NCI-H1694 treated with DMSO at 0.1 percent for 48 hours (cell line): ENCODE measurements at places on chromosomes 2 and 18.

- DNase-seq: no peak
Measured at GRCh38 chr2:147428120-147428747, 416.6 kb upstream of the ACVR2A start.

GRCh38 chr2:550860-551567, 126.2 kb downstream of the TMEM18 start:
- no peak for DNase-seq

DNA sequence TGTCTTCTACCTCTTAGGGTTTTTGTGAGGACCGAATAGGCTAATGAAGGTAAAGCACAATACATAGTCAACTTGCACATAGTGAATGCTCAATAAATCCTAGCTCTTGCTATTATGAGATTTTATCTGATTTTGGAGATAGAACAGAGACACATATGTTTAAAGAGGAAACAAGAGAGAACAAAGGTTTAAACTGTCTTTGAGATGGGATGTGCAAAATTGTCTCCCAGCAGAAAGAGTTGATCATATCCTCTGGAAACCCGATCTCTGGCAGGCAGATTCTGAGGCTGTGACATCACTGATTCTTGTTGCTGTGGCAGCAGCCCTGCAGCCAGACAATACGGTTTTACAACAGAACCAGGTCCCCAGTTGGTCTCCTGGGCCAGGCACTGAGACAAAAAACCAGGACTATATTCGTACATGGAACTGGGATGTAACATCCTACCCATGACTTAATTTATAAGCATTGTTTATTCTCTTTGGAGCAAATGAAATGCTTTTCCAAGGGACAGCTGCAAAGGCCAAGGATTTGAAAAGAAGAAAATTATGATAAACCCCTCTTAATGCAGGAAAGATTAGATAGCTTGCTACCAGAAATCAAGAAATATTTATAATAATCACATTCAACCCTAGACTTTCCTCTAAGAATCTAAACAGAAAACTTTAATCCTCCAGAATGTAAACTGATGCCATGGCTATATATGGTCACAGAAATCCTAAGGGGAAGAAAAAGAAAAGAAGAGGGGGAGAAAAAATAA, 80.2 kb downstream of the SLC8A1 start:
- no peak for DNase-seq

GRCh38 chr18:12628706-12629702, 28.9 kb downstream of the SPIRE1 start:
- no peak for DNase-seq

DNA sequence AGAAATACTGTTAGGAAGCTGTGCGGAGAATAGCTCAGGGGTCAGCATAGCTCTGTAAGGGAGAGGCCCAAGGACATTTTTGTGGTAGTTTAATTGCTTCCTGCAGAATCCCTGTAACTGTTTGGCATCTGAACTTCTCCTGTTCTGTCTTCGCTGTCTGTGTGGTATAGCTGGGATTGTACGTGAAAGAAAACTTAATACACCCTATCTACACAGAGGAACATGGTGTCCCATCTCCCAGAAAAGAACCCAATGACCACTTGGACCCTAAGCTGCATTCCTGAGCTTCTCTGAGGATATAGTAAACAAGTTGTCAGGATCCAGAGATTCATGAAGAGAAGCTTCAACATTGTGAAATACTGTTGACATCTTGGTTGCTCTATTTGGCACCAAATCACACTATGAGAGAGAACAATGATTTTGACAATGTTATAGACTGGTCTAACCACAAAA, 81.3 kb downstream of the CDC42EP3 start:
- DNase-seq: no peak

- no peak for DNase-seq
Measured at GRCh38 chr2:68850524-68850923, 20.7 kb downstream of the BMP10 start.

DNA sequence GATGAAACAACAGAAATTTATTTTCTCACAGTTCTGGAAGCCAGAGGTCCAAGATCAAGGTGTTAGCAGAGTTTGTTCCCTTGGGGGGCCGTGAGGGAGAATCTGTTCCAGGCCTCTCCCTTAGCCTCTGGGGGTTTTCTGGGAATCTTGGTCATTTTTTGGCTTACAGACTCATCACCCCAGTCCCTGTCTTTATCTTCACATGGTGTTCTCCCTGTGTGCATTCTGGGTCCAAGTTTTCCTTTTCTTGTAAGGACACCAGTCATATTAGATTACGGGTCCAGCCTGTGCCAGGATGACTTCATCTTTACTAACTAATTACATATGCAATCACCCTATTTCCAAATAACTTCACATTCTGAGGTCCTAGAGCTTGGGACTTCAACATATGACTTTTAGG, 292.5 kb upstream of the TRIB2 start:
- no peak for DNase-seq

DNA sequence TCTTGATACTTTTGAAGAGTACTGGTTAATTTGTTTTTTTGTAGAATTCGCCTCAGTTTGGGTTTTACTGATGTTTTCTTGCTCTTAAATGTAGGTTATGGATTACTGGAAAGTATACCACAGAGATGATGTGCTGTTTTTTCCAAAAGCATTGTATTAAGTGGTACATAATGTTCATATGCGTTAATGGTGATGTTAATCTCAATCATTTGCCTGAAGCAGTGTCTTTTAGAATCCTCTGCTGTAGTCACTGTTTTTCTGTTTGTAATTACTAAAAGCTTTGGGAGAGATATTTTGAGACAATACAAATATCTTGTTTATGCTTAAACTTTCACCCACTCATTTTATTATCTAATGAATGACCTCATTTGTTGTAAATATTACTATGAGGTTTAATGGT, 163.4 kb upstream of the LRP1B start:
- no peak for DNase-seq

DNA sequence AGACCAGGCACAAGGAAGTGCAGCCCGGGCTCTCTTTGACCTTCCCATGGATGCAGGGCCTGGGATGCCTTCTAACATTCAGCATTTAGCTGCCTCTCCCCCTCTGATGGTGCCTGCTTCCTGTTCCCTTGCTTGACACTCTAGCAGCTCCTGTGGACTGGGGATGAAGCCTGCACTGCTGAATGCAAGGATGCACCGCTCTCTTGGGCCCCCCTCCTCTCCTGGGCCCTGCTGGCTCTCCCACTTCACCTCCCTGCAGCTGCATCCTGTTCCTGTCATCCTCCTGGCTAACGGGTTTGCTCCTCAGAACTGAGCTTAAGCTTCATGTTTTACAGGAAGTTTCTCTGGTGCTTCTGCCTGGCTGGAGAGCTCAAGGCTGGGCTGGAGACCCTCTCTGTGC, 254.1 kb downstream of the TSN start:
- DNase-seq: no peak

DNA sequence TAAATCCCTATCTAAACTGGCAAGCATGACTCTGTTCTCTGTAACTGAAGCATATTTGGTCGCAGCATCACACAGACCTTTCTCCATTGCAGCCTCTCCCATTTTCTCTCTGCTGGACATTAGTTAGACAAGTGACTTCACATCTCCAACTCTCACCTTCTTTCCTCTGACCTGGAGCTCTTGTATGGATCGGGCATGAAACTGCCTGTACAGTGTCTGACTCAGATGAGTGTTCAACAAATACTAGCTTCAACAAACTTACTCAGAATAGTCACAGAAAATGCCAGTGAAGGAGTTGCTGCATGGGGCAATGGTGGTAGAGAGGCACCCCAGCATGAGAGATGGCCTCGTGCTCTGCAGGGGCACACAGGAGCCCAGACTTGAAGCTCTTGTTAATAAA, 104.7 kb upstream of the COPS8 start:
- DNase-seq: no peak

DNA sequence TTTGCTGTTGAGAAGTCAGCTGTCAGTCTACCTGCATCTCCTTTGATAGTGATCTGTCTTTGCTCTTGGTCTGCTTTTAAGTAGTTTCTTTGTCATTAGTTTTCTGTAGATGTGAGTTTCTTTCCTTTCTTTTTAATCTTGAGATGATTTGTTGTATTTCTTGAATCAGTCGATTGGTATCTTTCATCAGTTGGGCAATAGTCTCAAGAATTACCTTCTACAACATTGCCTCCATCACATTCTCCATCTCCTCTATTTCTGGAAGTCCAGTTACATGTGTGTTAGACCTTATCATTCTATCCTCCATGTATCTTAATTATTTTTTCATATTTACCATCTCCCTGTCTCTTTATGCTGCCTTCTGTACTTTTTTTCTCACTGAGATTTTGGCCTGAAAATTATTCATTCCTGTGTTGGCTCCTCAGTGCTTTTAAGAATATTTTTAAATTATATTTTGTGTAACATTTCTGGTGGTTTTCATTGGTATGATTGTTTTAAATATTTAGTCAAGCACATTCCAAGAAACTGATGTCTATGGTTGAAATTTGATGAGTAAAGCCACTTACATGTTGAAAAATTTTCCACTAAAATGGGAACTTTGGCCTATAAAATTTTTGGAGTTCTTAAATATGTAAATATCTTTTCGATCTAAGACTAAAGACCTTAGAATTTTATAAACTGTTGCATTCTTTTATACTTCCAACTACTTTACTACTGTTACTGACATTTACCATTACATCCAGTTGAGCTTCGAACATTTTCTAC, 239.5 kb upstream of the MGAT5 start:
- no peak for DNase-seq

GRCh38 chr2:96491860-96492497, 13.2 kb downstream of the NEURL3 start:
- DNase-seq: no peak

DNA sequence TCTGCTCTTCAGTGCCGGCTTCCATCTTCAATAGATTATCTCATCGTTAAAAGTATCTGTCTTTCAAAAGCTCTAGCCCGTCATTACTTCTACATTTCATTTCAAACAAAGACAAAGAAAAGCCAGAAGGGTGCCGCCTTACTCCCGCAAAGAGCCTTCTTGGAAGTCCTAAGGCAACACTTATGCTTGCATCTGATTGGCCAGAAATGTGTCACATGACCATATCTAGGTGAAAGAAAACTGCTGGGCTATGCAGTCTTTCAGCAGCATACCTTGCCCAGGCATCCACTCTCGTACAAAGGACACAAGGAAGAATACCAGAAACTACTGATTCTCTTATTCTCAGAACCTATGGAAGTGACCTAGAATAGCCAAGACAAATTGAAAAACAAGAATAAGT, 217.1 kb upstream of the SLC35G4 start:
- no peak for DNase-seq

- DNase-seq: no peak
Measured at GRCh38 chr18:76169733-76170132, 325.3 kb downstream of the ZNF516 start.

DNA sequence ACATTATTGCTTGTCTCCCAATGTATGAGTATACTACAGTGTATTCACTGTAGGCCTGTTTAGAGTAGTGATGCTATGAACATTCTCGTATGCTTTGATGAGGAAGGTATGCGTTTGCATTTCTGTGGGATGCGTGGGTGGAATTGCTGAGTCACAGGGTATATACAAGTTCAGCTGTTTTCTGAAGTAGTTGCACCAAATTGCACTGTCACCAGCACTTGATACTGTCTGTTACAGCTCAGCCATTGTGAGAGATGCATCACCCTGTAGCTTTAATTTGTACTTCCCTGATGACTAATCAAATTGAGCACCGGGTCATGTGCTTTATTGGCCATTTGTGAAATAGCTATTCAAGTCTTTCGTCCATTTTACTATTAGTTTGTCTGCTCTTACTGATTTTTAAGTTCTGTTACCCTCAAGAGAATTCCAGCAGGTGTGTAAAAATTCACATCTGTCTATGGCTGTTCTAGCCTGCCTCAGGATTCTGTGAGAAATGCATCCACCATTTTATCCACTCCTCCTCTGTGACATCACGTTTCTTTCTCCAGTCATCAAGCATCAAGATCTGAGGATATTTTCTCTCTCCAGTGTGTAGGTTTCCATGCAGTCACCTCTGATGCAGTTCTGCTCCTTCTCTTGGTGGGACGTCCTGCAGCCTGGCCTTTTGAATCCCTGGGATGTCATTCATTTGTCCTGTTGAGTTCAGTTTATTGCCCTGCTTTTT, 72.5 kb downstream of the DGKD start:
- no peak for DNase-seq

GRCh38 chr2:95234286-95234785, 27.0 kb downstream of the ZNF892 start:
- DNase-seq: no peak

- DNase-seq: no peak
Measured at GRCh38 chr2:204654669-204655068, 109.4 kb downstream of the PARD3B start.

DNA sequence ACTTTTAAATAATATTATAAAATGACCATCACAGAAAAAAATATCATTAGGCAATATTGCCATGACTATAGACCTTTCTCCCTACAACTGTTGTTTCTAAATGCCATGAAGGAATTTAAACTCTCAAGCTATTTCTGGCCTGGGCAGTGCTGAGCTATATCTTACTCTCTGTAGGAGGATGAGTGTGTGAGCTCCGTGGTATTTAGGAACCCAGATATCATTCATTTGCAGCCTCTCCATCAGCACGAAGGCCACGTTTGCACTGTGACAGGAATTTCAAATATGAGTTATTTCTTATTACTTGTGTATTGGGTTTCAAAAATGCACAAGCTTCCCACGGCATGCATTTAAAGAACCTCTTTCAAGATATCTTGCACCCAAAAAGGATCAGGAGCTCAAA, 35.0 kb upstream of the SOX11 start:
- no peak for DNase-seq

DNA sequence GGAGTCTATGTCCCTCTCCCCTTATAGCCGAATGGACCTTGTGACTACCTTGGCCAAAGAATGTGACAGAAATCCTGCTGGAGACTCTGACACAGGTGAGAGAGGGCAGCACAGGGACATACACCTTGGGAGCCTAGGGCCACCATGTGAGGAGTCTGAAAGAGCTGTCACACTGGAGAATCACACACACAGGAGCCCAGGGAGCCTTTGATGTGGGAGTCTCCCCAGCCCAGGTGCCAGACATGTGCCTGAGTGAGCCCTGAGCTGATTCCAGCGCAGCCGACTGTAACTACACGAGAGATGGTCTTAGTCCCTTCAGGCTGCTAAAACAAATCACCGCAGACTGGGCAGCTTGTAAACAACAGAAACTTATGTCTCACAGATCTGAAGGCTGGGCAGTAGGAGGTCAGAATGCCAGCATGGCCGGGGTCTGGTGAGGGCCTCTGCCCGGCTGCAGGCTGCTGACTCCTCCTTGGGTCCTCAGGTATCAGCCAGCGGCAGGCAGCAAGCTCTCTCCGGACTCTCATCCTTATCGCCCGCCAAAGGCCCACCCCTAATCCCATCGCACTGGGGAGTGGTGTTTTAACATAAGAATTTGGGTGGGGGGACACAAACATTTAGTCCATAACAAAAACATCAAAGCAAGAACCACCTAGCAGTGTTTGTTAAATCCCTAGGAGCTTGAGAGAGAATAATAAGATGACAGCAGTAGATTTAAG, 63.8 kb upstream of the GPR45 start:
- DNase-seq: no peak

DNA sequence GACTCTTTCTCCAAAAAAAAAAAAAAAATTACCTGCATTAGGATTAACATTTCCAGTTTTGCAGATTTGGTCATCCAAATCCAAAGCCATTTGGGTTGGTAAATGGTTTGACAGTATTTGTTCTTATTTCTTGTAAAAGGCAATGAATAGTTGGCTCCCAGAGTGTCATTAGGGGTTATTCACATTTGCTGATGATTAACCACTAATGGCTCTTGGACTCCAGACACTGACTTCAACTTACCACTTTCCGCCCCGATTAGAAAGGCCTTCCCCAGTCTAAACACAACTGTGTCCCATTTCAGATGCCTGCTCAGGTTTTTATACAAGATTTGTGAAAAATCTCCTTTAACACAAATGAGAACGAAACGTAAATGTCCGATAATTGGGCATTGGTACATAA, 9.6 kb upstream of the TGIF1 start:
- DNase-seq: no peak

GRCh38 chr2:119544075-119544938, at the start of gene CFAP221:
Gene CFAP221 (plus strand): TSS chr2:119544449. CDS start chr2:119546132, 1,683 bp downstream.
- DNase-seq: peak; percentile 23
